Stimulated activated CD8-positive, alpha-beta memory T cell treated with anti-CD3 and anti-CD28 coated beads, Interleukin-2, amount 100 ng/mL, for 48 hours (primary cell): ENCODE measurements at places on chromosomes 12 and 14.

GRCh38 chr12:70560671-70561070, 76.6 kb downstream of the PTPRB start:
- no peak for DNase-seq

GRCh38 chr12:41557344-41557743, 369.2 kb downstream of the PDZRN4 start:
- DNase-seq, result no peak

DNA sequence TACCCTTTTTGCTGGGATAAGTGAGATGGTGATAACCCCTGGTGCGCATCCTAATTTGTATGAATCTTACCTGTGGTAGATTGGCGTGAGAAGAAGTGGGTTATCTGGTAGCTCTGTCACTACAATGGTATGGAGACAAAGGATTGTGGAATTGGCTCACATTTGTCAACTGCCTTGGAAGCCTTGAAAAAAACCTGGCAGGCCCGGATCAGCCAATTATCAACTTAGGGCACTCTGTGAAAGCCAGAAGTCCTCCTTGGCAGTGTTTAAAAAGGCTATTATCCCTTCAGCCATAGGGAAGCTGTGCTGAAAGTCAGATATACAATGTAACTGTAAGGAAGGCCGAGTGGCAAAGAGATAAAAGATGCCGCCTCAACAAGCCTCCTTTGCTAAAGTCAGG, 56.5 kb downstream of the WASHC3 start:
- DNase-seq, result no peak

DNA sequence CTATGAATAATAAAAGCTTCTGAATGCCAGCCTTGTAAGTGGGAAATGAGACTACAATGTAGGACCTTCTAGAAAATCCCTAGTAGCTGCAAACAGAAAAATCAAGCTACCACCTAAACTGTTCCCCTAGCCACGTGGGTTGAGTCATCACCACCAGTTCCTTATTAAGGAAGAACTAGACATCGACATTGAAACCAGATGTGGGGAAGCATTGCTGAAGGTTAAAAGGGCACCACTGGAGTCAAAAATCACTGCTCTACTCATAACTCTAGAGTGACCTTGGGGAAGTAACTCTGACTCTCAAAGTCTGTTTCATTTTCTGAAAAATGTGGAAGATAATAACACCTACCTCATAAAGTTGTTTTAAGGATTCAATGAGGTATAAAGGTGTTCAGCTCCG, 9.4 kb upstream of the CNIH1 start:
- no peak for DNase-seq

DNA sequence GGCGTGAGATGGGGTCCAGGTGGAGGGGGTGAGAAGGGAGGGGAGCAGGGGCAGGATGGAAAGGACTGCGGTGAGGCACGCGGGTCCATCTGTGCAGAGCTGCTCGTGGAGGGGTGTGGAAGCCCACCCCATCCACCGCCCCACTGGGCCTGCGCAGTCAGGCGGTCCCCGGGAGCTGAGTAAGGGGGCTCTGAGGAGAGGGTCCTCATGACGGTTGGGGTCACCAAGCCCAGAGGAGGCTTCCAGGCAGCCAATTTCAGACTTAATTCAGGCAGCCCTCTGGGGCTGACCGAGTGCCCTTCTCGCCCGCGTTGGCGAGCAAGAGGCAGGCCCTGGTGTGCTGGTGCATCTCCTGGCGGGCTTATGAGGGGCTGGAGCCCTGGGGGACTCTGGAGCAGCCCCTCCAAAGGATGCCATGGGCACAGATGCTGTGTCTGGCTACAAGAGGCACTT, 115.5 kb downstream of the KIF26A start:
- DNase-seq, result no peak

- no peak for DNase-seq
Observed at GRCh38 chr12:14802721-14803010, 612 bp downstream of the WBP11 start.

DNA sequence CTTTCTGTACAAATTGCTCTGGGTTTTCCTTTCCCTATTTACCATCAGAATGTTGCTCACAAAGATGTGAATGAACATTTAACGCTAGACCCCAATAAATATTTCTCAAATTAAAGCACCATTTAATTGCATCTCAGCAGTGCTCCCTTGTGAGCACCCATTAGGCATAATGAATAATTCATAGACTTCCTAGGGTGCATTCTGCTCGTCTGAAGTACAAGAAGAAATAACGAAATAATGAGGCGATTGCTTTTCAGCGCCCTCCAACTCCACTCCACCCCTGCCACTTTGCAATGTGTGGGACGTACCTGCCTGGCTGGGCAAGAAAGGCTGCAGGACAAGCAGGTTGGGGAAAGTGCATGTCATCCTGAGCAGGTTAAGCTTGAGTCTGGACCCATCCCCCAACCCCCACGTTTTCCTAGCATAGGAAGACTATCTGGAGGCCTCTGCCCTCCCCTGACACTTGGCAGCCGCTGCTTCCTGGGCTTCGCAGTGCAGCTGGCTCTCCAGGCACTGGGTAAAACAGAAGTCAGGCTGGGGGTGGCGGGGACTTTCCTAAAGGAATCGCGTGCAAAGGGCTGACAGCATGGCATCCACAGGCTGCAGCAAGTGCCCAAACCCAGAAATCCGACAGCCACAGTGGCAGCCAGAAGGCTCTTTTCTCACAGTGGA, 253.7 kb downstream of the DUSP6 start:
- DNase-seq, result no peak

GRCh38 chr14:104094709-104095425, 9.4 kb downstream of the ASPG start:
- peak; percentile 67 for DNase-seq

DNA sequence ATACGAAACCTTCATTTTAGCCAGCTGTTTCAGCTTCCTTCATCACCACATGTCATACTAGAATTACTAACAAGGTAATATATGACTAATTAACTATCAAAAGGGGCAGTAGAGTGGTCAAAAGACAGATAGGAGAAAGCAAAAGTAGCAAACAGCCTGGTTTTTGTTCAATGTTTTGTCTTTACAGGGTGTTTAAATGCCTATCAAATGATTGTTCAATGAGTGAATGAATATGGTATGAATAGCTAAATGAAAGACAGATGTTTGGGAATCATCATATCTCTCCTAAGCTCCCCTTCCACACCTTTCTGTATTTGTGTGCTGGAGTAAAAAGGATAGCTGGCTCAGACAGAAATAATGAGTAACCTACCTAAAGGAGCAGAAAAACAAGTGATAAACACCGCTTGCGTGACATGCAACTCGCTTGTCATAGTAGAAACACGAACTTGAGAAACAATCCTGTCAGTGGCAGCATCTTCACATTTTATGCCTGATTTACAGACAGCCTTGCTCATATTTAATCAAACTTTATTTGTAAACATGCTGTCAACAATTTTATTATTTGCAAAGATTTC, 34.2 kb downstream of the ABCC9 start:
- DNase-seq, result no peak

DNA sequence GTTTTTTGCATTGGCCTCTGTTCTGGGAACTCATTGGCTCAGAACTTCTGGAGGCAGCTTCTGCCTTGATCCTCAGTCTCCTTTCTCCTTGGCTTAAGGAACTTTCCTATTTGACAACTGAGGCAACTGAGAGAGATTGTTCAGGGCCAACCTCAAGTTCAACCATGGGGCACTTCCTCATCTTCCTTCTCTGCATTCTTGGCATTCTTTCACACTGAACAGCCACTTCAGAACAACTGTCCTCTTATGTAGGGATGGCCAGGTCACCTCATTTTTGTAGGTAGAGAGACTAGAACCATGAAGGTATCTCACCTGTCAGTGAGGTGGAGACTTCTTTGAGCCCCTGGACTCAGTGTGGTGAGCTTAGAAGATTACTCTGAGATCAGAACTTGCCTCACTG, 63.0 kb upstream of the NRXN3 start:
- no peak for DNase-seq

DNA sequence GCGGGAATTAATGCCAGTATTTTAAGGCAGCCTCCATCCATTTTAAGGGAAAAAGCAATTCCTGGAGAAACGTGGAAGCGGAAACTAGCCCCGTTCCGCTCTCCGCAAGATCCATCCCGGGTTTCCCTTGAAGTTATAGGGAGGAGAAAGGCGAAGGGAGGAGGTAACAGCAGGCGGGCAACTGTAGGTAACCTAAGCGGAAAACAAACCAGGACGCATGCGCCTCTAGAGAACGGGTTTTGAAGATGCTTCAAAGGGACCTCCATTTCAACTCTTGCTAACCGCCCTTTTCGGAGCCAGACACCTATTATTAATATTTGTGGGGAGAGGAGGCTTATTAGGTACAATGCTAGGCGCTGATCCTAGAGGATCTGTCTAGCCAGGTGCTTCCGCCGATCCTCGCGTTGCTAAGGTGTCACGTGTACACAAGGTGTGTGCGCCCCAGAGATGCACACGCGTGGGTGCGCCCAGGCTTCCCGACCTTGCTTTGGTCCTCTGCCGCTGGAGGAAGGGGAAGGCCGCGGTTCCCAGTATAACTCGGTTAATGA, 6.2 kb downstream of the TBX5 start:
- DNase-seq, result no peak

DNA sequence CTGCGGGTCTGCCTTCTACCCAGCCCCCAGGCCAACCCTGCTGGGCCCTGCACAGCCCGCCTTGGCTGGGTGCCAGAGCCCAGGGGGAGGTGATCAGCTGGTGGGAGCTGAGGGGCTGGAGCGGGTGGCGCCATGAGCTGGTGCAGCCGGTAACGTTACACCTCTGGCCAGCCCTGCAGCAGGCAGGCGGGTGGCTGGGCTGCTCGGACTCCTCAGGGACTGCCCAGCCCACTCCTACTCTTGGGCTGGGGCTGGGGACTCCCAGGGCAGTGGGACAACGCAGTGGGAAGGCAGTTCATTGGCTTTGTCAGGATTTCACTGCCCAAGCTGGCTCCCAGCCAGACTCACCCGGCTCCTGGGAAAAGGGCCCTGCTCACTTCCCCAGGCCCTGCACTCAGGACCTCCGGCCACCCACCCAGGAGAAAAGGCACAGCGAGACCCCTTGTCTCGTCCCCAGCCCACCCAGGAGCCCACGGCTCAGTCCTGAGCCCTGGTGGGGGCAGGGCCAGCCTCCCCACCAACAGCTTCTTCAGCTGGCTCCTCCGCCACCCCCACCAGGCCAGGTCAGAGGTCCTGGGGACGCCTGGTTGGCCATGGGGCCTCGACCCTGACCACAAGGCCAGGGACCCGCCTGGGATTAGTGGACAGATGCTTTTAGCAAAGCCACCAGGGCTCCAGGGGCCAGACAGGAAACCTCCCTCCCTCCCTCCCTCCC, 1.0 kb downstream of the PGF start:
- DNase-seq, result no peak

- no peak for DNase-seq
Observed at GRCh38 chr14:61498303-61498702, 176.9 kb downstream of the PRKCH start.

DNA sequence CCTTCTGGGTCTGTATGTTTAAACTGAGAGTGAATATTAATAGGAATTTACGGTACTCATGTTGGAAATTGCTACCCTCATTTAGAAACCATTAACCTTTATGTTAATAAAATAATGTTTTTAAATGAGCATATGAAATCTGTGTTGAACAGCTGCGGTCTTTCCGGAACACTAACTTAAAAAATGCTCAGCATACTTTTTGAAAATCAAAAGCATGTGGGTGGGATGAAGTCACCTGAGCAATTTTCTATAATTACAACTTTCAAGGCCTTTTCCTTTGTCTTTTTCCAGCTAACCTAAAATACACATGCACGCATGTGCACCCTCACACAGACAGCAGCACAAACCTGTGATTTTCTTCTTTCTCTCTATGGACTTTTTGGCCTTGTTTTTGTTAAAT, 39.8 kb downstream of the BORCS5 start:
- no peak for DNase-seq

- no peak for DNase-seq
Observed at GRCh38 chr14:67738740-67739504, 37.2 kb downstream of the RDH12 start.

DNA sequence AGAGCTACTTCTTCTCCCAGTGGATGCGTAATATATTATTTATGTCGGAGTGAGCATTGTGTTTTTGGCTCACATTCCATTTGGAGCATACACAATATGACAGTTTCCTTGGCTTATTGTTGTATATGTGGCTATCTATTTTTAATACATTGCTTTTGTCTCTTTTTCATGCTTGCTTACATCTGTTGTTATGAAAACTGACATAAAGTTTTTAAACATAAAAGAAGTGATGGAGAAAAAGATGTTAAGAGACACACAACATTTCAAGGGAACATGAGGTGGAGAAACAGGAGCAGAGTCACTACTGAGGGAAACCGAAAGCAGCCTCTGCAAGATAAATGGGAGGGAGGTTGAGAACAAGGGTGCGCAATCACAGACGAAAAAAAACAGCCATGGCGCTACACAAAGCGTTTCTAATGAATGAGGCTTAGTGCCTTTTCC, 228.4 kb upstream of the NPAS3 start:
- DNase-seq, result no peak

- DNase-seq, result no peak
Observed at GRCh38 chr14:87990682-87991081, 2.3 kb downstream of the GALC start.

DNA sequence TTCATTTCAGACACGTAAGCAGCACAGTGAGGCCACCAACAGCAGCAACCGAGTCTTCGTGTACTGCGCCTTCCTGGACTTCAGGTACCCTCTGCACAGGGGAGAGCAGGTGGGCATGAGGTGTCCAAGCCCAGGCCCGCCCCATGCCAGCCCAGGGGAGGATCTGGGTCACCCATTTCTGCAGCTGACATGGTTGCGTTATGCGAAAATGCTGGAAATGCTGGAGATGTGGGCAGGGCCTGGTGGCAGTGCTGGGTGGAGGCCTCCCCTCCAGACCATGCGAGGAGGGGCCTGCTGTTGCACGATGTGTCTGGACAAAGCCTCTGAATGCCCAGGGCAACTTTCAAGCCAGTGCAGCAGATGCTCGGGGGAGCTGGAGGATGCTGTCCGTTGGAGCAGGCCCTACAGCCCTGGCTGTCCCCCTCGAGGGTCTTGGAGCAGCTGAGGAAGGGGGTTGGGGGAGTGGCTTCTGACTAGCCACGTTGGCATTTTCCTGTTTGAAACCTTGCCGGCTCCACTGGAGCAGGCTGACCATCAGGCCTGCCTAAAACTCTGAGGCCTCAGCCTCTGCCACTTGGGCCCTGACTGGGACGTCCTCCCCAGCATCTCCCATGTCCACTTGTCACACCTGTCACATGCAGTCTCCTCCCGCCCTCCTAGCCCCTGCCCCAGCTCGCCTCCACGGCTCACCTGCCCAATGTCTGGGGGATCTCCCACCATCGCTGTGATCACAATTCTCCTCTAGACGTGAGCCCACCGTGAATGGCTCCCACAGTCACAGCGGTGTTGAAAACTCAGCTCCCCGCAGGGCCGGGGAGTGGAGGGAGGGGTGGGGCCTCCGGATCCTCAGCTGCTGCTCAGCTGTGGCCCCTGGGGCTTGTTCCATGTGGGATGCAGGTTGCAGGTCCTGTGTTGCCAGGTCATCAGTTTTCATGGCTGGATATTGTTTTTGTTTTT, 123.4 kb downstream of the ADGRD1 start:
- DNase-seq, result no peak
